ENCODE measurements at places on chromosomes 2 and 18.

DNA sequence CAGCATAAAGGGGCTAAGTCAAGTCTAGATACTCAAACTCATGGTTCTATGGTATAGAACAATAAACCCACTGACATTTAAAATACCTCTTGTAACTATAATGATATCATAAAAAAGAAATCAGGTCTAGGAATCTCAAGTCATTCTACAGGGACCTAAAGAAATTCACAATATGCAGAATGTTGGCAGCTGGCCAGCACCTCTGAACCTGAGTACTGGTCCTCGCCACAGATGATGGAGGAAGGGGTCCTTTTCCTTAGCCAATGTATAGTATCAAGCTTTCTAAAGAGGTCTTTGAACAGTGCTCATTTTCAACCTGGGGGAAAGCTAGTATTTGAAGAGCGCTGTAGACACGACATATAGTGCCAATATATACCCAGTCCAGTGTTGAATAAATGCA lies 108.4 kb upstream of the ITGB6 start:
- DNase-seq = no peak

- no peak for DNase-seq
Observed at GRCh38 chr2:151247432-151247831, 14.2 kb downstream of the RBM43 start.

- DNase-seq = no peak
Observed at GRCh38 chr2:205680903-205681302, 1.4 kb upstream of the NRP2 start.

DNA sequence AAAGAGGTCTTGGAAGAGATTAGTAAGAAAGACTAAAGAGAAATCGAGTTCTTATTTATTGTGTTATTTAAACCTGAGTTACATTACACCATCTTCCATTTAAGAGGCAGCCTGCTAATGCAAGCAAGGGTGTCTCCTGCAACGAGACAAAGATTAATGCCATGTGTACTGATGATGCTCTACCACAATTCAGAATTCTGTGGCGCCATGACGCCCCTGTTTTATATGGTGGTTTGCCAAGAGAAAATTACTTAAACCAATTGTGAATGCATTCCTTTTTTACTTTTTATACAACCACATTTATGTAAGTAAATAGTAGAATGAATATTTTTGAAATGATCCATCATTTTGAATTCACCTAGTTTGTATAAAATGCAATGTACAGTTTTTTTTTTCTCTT lies 356.1 kb upstream of the ZEB2 start:
- DNase-seq = no peak

GRCh38 chr2:144181001-144181400 lies 338.9 kb downstream of the ZEB2 start:
- no peak for DNase-seq

DNA sequence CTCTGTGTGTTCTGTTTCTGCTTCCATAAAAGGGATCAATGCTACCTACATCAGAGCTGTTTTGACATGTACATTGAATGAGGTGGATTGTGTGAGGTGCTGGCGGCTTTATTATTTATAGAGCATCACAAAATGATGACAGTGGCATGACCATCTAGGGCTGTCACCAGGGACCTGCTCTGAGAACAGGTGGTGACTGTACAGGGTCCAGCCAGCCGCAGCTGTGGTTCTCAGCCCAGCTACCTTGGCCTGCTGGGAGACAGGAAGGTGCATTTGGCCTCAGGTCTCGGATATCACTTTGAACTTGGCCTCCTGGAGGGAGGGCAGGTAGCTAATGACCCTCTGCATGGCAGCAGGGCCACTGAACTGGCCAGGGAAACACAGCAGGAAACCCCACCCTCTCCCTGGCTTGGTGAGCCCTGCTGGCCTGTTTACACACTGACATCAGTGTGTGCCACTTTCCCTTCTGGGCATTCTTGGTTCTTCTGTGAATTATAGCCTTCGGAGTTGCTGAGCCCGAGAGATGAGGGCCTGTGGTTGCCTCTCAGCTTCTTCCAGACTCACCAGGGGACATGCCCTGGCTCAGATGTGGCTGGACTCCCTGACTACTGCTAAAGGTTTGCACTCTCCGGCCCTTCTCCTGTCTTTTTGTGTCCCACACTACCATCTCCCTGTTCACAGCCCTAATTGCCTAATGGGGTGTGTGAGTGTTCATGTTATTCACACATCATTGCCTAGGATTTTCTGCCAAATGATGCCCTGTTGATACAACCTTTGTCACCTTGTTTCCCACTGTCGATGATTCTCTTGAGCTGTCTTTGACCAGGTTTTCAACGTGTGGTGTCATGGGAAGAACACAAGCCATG lies 109.2 kb upstream of the RAB12 start:
- no peak for DNase-seq

GRCh38 chr2:48707466-48707865 lies 48.1 kb downstream of the LHCGR start:
- DNase-seq = no peak

GRCh38 chr2:216541505-216541904 lies 42.9 kb downstream of the RPL37A start:
- DNase-seq = no peak

DNA sequence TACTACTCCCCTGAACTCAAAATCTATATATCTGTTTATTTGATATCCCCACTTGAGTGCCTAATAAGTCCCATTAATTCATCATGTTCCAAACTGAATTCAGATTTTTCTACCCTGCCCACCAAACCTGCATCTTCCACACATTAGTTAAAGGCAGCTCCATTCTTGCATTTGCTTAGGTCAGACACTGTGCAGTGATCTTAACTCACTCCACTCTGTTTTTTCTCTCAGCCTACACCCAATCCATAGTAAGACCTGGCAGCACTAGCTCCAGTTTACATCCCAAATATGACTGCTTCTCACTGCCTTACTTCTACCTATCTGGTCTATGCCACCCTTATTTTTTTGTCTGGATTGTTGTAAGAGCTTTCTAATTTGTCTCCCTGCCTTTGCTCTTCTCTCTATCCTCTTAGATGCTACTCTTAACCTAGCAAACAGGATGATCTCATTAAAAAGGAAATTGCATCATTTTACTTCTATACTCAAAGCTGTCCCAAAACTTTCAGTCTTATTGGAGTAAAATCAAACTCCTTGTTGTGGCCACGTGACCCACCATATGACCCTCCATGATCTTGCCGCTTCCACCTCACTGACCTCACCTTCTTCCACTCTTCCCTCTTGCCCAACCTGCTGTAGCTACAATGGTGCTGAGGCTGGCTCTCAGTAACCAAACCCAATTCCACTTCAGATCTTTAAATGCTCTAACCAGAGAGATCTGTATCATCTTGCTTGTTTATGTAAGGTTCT lies 274.9 kb upstream of the FANCL start:
- DNase-seq = no peak

GRCh38 chr2:18630101-18630500 lies 40.7 kb upstream of the NT5C1B start:
- no peak for DNase-seq

- DNase-seq = no peak
Observed at GRCh38 chr2:186325827-186326535, 160.1 kb upstream of the ZC3H15 start.

- no peak for DNase-seq
Observed at GRCh38 chr2:47488870-47489584, 86.1 kb downstream of the MSH2 start.

GRCh38 chr2:46690825-46691224 lies 211.5 kb downstream of the TMEM247 start:
- no peak for DNase-seq

GRCh38 chr2:227701556-227701955 lies 16.3 kb downstream of the SLC19A3 start:
- no peak for DNase-seq

DNA sequence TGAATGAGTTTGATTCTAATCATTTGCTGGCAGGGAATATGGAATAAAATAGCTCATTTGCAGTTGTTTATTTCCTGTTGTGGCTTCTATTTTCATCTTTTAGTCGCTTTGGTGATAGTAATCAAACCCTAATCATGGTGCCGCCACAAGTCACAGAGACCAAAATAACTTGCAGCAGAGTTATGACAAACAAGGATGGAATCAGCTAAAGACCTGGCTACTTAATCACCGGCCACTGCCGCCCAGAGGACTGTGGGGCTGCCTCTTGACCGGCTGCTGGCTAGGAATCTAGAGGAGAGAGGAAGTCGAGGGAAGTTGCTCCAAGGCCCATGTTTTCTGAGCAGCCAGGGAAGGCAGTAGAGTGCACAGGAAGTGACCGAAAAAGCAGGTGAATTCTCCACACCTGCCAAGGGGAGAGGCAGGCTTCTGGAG lies 5.1 kb upstream of the SMAD7 start:
- no peak for DNase-seq

- no peak for DNase-seq
Observed at GRCh38 chr2:152354909-152355308, 19.9 kb downstream of the FMNL2 start.

DNA sequence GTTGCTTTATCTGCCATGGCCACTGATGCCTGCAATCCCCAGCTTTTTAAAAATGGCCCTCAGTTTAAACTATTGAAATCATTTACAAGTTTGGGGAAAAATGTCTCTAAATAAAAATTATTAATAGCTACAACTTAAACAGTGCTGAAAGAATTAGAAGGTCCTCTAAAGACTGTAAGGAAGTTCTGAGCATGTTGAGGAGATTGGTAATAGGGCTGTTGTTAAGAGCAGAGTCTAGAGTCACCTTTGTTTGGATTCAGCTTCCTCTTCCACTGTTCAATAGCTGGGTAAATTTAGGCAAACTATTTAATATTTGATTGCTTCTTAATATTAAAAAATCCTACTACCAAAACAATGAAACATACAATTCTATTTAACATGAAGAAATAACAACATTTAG lies 1127.1 kb upstream of the DDX18 start:
- DNase-seq = no peak

- DNase-seq = no peak
Observed at GRCh38 chr18:57827646-57828045, 24.5 kb upstream of the ATP8B1 start.

- no peak for DNase-seq
Observed at GRCh38 chr2:54531558-54531957, 75.4 kb downstream of the SPTBN1 start.

DNA sequence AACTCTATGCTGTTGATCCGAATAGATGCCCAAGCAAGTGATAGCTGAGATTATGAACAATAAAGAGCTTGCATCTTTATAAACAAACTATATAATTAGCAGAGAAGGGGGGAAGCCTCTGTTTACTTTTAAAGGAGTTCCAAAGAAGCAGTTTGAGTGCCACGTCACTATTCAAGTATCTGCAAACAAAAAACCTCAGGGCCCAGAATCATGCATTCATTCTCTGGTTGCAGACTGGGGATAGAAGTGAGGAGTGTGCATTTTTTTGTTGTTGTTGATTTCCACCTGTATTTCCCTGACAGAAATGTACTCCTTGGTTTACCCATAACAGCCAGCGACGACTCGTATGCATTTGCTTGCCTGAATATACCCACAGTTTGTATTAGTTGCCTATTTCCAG lies 264.3 kb downstream of the PTGR3 start:
- DNase-seq = no peak

DNA sequence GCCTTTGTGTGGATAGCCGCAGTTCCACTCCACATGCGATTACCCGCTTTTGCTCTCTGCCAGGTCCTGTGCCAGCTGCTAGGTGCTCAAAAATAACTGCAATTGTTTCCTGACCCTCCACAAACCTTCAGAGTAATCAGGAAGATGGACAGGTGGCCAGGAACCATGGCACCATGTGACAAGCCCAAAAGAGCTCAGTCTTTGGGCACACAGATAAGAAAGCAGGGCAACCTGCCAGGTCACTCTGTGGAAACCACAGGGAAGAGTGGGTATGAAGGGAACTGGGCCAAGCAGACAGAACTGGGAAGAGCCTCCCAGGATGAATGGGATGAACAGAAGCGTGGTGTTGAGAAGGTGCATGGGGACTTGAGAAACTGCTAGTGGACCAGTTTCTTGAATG lies 79.4 kb upstream of the AGAP1 start:
- DNase-seq = no peak

DNA sequence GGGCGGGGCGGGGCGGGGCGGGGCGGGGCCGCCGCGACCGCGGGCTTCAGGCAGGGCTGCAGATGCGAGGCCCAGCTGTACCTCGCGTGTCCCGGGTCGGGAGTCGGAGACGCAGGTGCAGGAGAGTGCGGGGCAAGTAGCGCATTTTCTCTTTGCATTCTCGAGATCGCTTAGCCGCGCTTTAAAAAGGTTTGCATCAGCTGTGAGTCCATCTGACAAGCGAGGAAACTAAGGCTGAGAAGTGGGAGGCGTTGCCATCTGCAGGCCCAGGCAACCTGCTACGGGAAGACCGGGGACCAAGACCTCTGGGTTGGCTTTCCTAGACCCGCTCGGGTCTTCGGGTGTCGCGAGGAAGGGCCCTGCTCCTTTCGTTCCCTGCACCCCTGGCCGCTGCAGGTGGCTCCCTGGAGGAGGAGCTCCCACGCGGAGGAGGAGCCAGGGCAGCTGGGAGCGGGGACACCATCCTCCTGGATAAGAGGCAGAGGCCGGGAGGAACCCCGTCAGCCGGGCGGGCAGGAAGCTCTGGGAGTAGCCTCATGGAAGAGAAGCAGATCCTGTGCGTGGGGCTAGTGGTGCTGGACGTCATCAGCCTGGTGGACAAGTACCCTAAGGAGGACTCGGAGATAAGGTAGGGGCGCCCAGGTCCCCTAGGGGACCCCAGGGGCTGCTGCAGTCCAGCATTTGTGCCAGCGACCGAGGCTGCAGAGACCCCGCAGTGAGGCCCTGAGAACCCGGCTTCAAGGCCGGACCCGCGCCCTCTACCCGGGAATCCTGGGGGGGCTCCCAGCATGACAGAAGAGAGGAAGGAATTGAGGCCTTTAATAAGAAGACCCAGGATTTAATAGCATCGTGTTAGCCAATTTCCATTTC lies at the start of gene KHK:
Gene KHK (plus strand): TSS at position 49 of the 870 bp plus-strand sequence. CDS start 488 bp downstream, at position 537.
- DNase-seq = peak; percentile 48

DNA sequence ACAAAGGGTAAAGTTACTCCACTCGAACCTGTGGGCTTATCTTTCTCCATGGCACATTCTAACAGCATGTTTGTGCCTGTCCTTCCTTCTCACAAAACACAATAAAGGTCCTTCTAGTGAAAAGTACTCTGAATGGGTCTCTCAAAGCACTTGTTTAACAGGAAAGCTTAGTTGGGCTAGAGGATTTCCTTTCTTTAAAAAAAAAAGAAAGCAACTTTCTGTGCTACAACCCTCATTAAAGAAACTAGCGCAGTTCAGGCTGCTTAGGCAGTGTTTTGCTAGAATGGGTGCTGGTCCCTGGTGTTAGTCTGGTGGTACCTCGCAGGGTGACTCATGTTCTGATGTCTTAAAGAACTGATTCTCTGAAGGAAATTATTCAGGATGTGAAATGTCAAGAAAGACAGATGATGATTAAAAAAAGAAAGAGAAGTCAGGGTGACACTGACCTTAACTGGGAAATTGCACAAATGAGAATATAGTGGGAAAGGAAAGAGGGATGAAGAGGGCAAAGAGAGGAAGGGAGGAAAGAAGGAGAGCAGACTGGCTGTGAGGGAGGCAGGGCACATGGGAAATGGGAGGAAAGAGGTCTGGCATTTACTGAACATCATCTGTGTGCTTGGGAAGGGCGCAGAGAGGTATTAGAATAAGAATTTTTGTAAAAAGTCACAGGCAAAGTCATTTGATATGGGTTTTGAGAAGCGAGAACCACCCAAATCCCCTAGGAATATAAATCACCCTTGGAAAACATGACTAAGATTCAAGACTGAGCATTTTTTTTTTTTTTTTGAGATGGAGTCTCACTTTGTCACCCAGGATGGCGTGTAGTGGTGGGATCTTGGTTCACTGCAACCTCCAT lies 74.9 kb downstream of the ATP8B1 start:
- DNase-seq = no peak

GRCh38 chr2:239869272-239870155 lies 155.6 kb downstream of the NDUFA10 start:
- no peak for DNase-seq

Measured in substantia nigra (tissue), 51 donors.